ENCODE measurements at places on chromosomes 3 and 15. TPM values are rescaled to one million over a fixed set of nuclear protein-coding genes. Genes with fewer than 3 reads are reported as not detected.

- DNase-seq = no peak
These were observed 305.0 kb downstream of the SHQ1 start for GRCh38 chr3:72543246-72543645.

DNA sequence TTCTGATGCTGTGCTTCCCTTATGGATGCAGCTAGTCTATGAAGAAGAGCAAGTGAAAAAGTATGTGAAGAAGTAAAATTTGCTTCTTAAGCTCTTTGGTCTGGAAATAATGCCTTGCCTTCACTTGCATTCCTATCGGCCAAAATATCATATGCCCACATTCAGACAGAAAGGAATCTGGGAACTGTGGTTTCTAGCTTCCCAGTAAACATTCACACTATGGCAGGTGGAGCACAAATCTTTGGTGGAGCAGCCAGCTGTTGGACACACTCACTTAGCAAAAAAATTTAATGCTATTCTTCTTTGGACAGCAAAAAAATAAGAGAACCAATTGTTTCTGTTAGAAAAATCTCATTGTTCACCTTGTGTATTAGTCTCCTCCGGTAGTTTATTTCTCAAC is 12.3 kb upstream of the COL6A6 start:
- DNase-seq = no peak

DNA sequence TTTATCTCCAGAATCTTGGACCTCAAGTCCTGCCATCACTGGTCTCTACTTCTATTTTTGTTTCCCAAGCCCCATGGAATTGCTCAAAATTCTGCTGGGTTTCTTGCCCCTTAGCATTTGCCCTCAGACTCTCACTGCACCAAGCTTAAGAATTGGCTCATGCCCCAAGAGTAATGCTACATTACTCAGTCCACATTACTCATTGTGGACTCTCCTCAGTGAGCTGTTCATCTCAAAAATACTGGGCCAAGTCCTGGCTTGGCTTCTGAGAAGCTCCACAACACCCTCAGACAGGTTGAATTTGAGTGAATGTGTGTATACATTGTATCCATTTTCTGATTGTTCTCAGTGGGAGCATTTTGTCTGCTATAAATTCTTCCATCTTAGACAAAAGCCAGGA is 364.4 kb upstream of the ARHGEF26 start:
- no peak for DNase-seq

DNA sequence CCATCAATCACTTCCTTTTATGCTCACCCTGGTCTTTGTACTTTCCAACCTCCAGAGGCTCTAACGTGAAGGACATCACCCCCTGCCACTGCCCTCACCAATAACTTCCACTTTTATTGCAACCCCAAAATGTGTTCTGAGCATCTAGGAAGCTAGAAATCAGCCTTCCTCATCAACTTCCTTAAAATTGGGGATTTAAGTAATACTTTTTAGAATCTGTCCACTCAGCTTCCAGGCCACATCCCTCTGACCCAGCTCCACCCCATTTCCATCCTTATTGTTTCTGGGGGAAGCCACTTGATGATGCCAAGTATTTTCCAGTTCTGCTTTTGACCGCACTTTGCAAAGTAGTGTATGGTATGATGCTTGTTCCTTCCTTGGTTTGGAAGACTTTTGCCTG is 73.5 kb upstream of the XCR1 start:
- no peak for DNase-seq

DNA sequence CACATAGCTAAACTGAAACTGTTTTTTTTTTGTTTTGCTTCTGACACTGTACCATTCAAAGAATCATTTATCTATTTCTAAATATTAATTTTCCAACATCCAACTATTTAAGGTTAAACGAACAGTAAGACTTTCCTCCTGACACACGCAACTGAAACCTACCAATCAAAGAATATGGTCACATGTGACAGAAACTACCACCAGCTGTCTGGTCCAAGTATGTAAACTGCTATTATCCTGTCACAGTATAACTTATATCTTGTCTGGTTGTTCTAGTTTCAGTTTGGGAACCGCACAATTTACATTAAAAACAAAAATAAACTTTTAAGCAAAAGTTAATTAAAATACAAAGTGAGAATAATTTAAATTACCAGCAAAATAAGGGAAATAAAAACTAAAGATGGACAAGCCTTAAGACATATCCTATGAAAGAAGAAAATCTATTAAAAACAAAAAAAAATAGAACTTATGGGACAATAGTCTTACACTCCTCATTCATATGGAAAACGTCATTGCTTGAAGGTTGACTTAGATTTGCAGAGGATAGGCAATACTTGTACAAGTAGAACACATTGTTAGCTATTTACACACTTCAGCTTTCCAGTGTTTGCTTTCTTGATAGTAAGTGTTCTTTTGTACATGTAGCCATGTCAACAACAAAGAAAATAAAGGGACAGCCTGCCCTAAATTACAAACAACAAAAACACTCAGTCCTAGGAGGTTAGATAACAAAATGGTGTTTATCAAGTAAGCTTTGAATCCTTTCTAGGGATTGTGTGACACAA is 26.8 kb upstream of the CHRM5 start:
- no peak for DNase-seq

DNA sequence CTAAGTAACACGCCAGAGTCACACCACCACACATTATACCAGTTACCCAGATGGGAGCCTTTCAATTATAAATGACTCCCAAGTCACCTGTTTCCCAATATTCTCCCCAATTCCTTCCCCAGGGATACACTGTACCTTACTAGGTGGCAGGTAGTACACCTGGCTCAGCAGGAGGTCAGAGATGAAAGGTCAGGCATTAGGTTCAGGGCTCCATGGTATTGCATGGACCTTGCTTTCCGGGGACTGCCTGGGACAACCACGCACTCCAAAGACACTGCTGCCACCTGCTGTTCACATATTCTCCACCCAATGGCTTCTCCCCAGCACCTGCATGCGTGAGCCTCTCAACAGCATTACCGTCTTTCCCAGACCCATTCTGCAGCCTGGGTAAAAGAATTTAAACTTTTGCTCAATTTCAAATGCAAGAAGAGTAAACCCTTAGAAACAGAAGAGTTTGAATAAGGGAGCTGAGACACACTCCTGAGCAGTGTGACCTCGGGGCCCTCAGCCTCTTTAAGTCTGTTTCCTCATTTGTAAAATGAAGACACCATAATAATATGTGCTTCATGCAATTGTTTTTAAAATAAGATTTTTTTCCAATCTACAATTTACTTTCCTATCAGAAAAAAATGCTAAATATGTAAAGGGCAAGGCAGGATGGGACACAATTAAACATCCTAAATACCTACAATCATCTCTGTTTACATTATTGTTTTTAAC is 28.0 kb upstream of the LACTB start:
- DNase-seq = peak; percentile 77

The DNAJC19 gene
- total RNA-seq = 33.0 TPM

The HESX1 gene
- 2.4 TPM for total RNA-seq

All from mesothelial cell of epicardium (in vitro differentiated cells).